ENCODE measurements at places on chromosomes 2 and 18. TPM values are rescaled to one million over a fixed set of nuclear protein-coding genes. Genes with fewer than 3 reads are reported as not detected.

Gene SRD5A2
- 0.06 TPM for total RNA-seq

DNA sequence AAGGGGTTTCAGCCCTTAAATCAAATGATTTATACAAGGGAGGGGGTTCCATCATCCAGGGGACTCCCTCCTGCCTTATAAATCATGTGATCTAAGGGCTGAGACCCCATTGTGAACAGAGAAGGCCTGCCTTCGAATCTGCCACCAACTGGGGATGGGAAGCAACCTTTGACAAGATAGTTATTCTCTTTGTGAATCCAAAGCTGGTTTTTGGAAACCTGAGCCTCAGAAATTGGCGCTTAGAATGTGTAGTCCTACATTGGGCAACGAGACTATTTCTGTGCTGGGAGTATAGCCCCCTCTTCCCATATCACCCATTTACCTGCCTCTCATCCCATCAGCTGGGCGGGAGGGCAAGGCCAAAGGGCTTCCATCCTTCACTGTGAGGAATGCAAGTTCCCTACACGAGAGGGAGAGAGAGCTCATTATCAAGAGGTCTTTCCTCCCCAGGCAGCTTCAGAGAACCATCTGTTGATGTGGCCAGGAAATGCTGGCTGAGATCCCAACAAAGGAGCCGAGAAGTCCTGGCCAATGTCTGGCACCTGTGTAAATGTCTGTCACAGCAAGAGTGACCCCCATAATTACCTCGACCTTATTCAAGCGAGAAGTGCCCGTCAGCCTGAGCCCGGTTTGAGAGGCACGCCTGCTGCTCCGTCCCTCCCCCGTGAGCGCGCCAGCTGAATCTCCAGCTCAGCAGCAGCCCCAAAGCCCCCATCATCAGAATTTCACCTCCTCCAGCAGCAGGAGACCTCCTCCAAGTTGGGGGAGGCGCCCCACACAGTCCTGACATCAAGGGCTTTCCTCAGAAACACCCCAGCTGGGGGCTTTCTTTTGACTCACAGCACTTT is 48.4 kb upstream of the APCDD1 start:
- DNase-seq, result no peak

- no peak for DNase-seq
Observed at GRCh38 chr2:229409751-229410181, 138.7 kb upstream of the PID1 start.

DNA sequence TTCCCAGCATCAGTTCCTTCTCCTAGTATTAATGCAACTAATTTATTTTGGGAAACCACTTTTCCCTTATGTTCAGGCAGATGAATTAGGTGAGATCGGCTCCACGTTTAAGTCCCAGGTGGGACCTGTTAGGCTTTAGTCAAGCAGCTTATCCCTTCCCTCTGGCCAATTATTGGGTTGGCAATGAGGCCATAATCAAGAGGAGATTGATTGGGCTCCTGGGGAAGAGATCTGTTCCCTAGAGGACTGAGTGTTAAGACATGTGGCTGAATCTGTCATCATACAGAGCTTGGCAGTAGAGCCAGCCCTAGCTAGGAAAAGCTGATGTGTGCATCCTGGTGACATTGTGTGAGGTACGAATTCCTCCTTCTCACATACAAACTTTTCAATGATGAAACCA is 104.4 kb downstream of the PTH2R start:
- DNase-seq, result no peak

DNA sequence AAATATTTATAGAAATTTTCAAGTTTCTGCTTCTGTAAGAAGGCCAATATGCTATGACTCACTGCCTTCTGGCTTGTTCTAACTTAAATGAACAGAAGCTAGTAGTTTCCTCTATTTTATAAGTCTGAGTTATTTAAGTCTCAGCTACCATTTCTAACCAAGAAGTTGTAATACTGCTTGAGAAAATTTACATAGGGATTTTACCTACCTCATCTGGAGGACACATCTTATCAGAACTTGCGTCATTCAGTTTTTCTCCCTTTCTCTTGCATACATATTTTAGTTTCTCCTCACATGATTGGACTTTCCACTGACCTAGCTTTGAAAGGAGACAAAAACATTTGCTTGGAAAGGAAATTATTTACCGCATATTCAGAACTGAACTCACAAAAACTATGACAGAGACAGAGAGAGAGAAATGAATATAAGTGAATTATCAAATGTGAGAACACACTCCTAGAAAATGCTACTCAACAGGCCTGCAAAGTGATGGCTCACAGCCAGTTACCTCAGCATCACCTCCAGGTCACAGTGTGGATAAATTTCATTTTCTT is 81.1 kb upstream of the CD302 start:
- DNase-seq, result no peak

DNA sequence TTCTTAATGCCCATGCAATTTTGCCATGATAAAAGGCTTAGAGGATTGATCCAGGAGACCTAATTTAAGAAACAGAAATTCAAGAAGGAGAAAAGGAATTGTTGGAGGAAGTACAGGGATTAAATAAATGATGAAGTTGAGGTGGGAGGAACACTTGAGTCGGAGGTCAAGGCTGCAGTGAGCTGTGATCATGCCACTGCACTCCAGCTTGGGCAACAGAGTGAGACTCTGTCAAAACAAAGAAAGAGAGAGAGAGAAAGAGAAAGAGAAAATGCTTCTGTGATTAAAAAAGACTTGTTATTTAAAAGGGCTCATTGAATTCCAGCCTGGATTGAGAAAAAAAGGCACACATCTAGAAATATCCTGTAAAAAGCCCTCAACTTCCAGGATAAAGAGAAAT is 123.2 kb downstream of the B3GNT2 start:
- DNase-seq, result no peak

Data from mesenteric fat pad (tissue), 1 donor.